ENCODE measurements at places on chromosomes 2 and 18. TPM values are rescaled to one million over a fixed set of nuclear protein-coding genes. Genes with fewer than 3 reads are reported as not detected.

GRCh38 chr2:11784747-11785610 is 38.5 kb downstream of the LPIN1 start:
- no peak for DNase-seq

DNA sequence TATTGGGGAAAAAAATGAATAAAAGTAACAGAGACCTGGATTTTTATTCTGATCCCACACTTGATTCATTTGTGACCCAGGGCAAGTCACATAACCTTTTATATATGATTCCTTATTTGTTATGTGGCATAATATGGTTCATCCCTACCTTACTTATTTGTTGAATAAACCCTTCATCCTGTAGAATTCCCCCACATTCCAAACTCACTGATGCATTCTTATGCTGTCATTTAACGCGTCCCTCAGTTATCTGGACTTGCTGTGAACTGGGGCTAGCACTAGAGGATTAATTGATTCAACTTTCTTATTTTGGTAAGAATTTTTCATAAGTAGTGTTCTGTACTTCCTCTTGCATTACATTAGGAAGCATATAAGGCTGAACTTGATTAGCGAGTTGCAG is 384.7 kb upstream of the RAB12 start:
- no peak for DNase-seq

DNA sequence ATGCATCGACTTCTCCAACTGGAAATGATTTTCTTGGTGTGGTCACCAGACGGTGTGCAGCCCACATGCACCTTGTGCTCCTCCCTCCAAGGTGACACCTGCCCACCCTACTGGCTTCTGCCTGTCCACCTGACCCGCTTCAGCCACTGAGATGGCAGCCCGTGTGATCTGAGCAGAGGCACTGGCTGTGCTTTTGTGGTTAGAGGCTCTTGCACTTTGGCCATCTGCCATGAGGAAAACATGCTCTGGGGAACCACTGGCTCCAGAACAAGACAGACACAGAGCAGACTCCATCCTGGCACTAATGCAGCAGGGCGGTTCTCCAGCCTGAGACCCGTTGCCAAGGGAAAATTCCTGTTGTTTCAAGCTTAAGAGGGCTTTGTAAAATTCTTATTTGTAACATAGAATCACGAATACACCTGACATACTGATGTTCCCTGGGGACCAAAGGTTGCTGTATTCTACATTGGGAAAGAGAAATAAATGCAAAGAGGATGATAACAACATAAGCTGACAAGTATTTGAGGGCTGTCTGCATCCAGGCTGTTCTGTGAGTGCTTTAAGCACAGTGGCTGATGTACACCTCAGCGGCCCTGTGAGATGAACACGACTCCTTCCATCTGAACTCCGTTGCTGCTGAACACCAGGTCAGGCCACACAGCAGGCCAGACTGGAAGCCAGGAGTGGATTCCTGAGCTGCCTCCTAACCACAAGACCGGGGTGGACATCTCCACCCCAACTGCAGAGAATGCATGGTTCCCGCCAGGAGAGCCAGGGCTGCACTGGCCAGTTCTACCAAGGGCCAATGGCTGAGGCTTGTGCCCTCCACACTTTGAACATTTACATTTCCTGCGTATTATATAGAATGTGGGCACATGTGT is 820.4 kb downstream of the GALR1 start:
- no peak for DNase-seq

- DNase-seq = no peak
Observed at GRCh38 chr2:99031481-99031880, 95.5 kb upstream of the CRACDL start.

GRCh38 chr18:9435041-9435440 is 40.3 kb upstream of the RALBP1 start:
- DNase-seq = no peak

DNA sequence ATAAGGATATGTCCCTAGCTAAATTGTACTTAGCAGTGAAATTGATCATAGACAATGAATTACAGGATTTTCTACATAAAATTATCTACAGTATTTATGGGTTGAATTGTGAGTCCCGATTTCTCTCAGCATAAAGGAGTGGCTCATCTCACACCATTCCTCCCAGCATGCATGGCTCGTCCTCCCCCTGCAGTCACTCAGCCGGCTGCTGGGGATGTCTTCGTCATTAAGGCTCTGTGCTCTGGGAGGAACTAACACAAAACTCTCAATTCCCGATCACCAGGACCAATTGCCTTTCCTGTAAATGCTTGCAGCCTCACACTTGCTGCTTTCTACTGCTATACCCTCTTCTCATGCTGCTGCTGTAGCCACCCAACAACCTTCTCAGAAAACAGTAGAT is 75.9 kb downstream of the TXNL1 start:
- no peak for DNase-seq

DNA sequence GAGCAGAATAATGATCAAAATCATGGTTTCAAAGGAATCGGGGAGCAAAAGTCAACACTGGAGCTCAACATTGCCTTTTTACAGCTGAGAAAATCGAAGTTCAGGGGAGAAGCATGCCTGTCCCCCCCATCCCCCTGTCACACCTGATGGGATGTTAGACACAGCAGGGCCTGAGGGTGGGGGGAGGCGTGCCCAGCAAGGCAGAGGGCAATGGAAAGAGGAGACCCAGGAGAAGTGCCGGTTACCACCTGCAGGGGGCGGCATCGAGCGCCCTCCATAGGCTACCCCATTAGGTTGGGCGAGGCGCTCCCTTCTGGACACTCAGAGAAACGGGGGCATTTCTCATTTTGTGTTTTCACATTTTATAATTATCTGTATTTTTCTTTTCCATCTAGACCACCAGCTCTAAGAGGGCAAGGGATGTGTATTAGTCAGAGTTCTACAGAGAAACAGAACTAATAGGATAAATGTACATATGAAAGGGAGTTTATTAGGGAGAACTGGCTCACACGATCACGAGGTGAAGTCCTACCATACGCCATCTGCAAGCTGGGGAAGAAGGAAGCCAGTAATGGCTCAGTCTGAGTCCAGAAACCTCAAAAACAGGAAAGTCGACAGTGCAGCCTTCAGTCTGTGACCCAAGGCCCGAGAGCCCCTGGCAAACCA is 271.3 kb downstream of the LRATD1 start:
- no peak for DNase-seq

GRCh38 chr2:206020171-206020570 is 65.8 kb downstream of the INO80D start:
- DNase-seq = no peak

GRCh38 chr2:8416849-8417832 is 264.7 kb upstream of the ID2 start:
- DNase-seq = no peak

DNA sequence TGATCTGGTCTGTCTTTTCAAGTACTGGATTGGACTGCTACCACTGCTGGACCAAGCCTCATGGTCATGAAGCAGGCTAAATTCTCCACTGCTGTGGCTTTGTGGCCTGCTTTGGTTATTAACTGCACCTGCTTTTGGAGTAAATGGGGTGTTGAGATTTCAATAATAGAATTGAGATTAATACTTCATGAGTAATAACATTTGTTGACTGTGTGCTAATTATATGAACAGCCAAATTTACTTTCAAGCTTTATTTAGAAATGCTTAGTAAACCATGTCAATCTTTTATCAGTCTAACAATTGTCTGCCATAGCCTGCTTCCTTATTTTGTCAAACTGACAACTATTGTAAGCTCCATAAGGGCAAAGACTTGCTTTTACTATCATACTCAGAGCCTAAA is 27.4 kb upstream of the MTIF2 start:
- no peak for DNase-seq

- no peak for DNase-seq
Observed at GRCh38 chr2:27353762-27354596, 2.6 kb downstream of the GTF3C2 start.

GRCh38 chr2:179461420-179461819 is 196.8 kb upstream of the SESTD1 start:
- no peak for DNase-seq

DNA sequence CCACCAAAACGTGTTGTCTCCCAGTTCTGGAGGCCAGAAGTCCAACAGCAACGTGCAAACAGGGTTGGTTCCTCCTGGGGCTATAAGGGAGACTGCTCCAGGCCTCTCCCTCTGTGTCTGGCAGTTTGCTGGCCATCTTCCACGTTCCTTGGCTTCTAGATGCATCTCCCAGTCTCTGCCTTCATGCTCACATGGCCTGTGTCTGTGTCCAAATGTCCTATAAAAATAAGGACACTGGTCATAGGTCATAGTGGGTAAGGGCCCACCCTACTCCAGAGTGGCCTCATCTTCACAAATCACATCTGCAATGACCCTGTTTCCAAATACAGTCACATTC is 69.4 kb upstream of the TAF1B start:
- no peak for DNase-seq

DNA sequence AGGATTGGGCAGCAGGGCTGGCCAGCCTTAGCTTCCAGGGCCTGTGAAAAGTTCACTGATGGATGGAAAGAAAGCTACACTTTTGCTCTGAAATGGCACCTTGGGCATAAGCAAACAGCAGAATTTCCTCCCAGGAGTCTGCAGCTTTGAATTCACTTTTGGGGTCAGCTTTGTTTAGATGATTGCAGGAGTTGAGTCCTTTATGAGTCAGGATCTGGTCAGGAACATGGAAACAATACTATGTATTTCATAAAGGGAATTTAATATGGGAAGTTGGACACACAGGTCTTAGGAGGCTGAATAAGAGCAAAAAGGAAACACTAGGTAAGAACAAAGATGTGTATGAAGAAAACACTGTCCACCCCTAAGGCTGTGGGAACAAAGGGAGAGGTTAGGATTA is 345.3 kb downstream of the TSN start:
- no peak for DNase-seq

DNA sequence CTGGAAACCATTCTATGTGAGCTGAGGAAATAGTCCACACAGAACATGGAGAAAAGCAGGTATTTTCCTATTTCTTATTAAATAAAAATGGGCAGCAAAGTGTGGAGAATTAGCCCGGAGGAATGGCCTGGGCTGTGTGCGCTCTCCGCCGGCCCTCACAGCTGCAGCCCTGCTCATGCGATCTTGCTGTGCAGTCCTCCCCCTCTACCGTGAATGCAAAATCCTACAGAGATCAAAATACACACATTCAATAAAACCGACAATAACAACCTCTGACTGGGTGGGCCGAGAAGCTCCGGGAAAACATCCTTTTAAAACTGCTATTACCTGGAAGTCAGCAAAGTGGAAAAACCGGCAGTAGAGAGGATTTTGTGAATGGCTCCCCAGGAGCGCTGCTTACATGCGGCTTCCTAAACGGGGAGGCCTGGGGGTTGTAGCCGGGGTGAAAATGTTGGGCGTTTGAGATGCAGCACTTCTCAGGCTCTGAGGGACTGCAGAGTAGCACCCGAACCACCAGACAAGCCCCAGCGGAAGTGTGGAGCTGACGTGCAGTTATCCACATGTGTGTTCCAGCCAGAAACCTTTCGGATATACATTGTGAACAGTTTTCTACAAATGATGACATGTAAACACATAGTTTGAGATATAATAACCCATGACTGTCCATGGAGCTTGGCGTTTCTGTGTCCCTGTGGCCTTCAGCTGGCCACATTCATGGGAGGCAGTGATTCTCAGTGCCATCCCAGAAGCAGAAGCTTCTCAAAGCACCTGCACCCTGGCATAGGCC is 94.2 kb upstream of the ALKAL2 start:
- no peak for DNase-seq

DNA sequence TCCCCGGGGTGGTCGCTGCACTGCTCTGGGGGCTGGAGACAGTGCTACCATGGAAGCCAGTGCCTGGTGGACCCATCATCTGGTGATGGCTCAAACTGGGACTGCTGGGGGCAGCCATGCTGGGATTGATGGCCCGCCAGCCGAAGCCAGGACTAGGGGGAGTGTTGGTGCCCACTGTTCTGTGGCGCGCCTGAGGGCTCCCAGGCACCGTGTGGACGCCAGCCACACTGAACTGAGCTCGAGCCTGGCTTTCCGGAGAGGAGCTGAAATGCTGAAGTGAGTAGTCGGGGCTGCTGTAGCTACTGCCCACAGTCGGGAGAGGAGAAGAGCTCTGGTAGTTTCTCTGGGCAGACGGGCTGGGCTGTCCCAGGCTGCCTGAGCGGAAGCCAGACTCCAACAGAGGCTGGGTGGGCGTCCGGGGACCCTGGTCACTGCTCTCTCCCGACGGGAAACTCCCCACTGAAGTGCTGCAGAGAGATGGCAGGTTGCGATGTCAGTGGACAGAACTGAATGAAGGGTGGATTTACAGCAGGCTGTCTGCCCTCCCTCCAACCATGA is 184.4 kb downstream of the TNS1 start:
- DNase-seq = peak; percentile 58

- no peak for DNase-seq
Observed at GRCh38 chr18:44273298-44273697, 407.4 kb upstream of the SETBP1 start.

DNA sequence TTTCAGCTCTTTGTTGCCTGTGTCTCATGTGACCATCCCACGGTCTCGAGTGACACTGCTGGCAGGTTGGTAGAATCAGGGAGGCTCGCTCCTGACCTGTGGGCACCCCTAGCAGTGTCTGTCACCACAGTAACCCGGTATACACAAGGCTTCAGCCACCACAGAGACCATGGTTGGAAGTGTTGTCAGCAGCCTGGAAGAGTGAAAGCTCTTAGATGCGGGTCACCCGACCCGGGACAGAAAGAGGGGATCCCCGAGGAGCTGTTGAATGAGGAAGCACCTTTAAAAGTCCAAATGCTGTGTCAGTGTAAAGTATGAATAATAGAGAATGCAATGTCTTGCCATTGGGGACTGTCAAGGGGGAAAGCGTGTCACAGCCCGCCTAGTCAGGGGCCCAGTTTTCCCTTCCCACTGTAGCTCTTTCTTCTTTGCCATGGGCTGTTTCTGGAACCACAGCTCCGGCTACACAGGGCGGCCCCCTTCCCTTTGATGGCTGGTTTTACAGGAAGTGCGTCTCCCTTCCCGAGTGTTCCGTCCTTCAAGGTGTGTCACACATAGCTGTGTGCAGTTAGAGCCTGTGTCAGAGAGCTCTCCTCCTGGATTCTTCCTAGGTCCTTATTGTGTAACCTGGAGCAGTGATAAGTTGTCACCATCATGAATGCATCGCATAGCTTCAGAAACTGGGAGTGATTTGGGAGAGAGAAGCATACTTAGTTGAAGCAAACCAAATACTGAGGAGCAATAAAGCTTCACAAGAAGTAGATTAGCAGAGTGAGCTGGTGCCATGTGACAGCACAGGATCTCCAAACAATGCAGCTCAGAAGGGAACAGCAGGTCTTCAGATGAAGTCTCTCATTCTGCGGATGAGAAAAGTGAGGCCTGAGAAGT is 81.4 kb downstream of the MTCL1 start:
- DNase-seq = no peak

The CAVIN2 gene
- total RNA-seq = 109 TPM

The SCN3A gene
- 0.95 TPM for total RNA-seq

The COL6A3 gene
- total RNA-seq = 84.5 TPM

The CYP1B1 gene
- 19.6 TPM for total RNA-seq

The COL5A2 gene
- 10.5 TPM for total RNA-seq

The ZNF892 gene
- 2.5 TPM for total RNA-seq

The AGFG1 gene
- 57.8 TPM for total RNA-seq

The DSG1 gene
- total RNA-seq = 0.68 TPM

The KLF11 gene
- total RNA-seq = 28.2 TPM

The DPP4 gene
- total RNA-seq = 5.4 TPM

The TCF23 gene
- 0.16 TPM for total RNA-seq

The PJVK gene
- 0.70 TPM for total RNA-seq

All from Right ventricle myocardium inferior (tissue), 1 donor.